Fibroblast of lung (primary cell): ENCODE measurements at places on chromosomes 16 and 17. TPM values are rescaled to one million over a fixed set of nuclear protein-coding genes. Genes with fewer than 3 reads are reported as not detected.

GRCh38 chr16:931626-932500 lies 38.9 kb downstream of the LMF1 start:
- no peak for DNase-seq
- H3K27ac ChIP-seq, result no peak overlapping the region
- H3K36me3 ChIP-seq, result no peaks in the 10 kb centered on the region
- no peak overlapping the region for H3K4me3 ChIP-seq

Gene TNFRSF13B
- not detected in 2 replicates for polyA plus RNA-seq

- no peak for DNase-seq
- H3K36me3 ChIP-seq, result peaks cover 2% of the 10 kb centered on the region
- no peaks in the 10 kb centered on the region for H3K27me3 ChIP-seq
- no peak overlapping the region for H3K4me3 ChIP-seq
Observed at GRCh38 chr16:10983159-10983558, 38.8 kb downstream of the CLEC16A start.

DNA sequence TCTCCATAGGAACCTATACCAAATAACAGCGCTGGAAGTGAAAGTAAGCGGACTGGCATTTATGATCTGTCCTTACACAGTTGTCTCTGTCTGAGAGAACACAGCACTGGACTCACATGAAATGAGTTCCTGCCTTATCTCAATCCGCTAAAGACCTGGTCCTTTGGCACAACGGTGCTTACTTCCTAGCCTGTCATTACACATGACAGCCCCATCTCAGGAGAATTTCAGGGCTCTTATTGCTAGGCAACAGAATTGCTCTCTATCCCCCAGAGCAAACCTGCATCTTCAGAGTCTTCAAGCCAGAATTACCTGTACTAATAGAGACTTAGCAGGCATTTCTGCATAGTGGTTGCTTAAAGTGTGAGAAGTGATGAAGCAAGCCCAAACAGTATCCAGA lies 4.3 kb downstream of the KCNJ2 start:
- no peak for DNase-seq
- H3K27me3 ChIP-seq, result no peaks in the 10 kb centered on the region
- H3K4me3 ChIP-seq, result no peak overlapping the region
- H3K36me3 ChIP-seq, result peaks cover 3% of the 10 kb centered on the region
- peaks cover 2% of the 10 kb centered on the region for H3K4me1 ChIP-seq

Gene MYOCD
- polyA plus RNA-seq, result 0.10 and 0.99 TPM in 2 replicates

GRCh38 chr17:44120851-44121605 lies 2.4 kb downstream of the HDAC5 start:
- no peak overlapping the region for H3K4me3 ChIP-seq
- H3K27me3 ChIP-seq, result no peaks in the 10 kb centered on the region
- peaks cover 3% of the 10 kb centered on the region for H3K4me1 ChIP-seq
- peaks cover 3% of the 10 kb centered on the region for H3K36me3 ChIP-seq
- H3K27ac ChIP-seq, result no peak overlapping the region

Gene CCL3
- polyA plus RNA-seq, result not detected in 2 replicates

DNA sequence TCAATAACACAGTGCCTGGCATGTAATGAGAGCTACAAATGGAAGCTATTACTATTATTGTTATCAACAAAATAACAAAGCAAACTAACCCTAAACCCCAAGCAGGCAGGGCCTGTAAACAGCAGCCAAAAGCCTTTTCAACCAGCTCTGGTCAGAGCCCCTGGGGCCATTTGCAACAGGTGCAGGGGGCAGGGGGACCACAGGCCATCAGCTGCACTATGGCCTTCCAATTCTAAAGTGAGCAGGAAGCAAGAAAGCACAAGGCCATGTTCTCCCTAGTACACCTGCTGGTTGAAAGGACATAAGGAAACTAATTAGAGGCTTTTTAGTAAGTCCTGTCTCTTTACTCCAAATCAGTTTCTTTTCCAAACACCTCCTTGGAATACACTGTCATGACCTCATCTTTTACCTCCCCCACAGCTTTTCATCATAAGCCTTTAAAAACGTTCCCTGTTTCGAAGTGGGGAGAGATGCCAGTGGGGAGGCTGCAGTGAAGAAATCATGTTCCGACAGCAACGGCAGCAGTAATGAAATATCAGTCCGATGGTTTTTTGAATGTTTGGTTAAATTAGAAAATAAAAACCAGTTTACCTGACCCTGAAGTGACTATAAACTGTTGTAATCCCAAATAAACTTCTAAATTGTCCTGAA lies 68.4 kb upstream of the GSG1L start:
- H3K27ac ChIP-seq, result no peak overlapping the region
- no peaks in the 10 kb centered on the region for H3K27me3 ChIP-seq
- DNase-seq, result no peak
- no peaks in the 10 kb centered on the region for H3K4me1 ChIP-seq
- H3K36me3 ChIP-seq, result peaks cover 27% of the 10 kb centered on the region

- no peak overlapping the region for H3K4me3 ChIP-seq
- DNase-seq, result no peak
- H3K27me3 ChIP-seq, result no peaks in the 10 kb centered on the region
Observed at GRCh38 chr16:67940446-67941089, 3.4 kb downstream of the LCAT start.

DNA sequence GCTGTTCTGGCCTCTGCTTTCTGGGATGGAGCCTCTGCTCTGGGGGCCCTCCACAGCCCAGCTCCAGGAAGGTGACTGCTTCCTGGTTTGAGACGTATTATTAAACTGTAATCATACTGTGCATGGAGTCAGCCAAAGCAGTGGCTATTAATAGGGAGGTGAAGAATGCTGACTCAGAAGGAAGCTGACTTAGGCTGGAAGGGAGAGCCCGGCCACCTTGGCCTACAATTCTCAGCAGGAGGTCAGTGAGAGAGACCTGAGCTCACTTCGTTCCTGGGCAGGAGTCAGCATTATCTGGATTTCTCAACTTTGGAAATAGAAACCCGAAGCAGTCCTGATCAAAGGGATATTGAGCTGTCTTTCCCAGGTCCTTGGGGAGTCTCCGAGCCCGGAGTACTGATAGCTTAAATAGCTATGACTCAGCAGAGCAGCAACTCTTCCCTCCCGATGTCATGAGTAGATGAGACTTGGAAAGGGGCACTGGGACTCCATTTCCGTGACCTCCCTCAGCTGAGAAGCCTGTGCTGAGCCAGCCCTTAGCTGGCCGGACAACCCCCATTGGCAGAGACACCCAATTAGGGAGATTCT lies 91.8 kb downstream of the YPEL2 start:
- H3K36me3 ChIP-seq, result no peaks in the 10 kb centered on the region
- peaks cover 11% of the 10 kb centered on the region for H3K4me1 ChIP-seq
- no peaks in the 10 kb centered on the region for H3K27me3 ChIP-seq
- no peak overlapping the region for H3K27ac ChIP-seq
- DNase-seq, result peak; percentile 57
- H3K4me3 ChIP-seq, result no peak overlapping the region

DNA sequence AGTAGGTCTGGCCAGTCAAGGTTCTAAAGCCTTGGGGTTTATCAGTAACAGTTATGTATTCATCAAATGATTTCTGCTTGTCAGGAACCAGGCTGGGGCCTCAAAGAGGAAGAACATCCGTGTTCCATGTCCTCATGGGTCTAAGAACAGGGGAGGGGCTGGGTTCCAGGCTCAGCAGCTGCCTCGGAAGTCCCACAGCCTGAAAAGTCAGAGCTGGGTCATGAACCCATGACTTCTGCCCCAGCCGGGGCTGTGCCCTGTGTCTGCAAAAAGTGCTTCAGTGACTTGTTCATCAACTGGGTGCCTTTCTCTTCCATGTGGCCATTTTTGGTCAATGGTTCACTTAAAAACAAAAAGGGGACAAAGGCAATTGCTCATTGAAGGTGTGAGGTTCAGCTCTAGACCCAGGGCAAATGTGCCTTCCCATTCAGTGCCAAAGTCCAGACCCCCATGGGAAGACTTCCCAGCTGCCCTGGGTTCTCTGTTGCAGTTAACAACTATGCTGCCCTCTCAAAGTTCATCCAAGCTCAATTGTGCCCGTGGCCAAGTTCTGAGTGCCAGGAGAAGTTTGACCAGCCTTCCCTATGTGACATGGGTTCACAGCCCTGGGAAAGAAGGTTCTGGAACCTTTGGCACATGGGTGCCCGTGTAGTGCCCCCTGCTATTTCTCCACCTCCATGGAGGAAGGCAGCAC lies 18.5 kb downstream of the TBKBP1 start:
- peaks cover 33% of the 10 kb centered on the region for H3K27me3 ChIP-seq
- no peak overlapping the region for H3K4me3 ChIP-seq
- no peak for DNase-seq

Gene RAB40B
- 3.3 and 5.9 TPM in 2 replicates for polyA plus RNA-seq

Gene CHST5
- 0.02 TPM in 1 of 2 replicates, not detected in the other for polyA plus RNA-seq

Gene DLX4
- not detected in 2 replicates for polyA plus RNA-seq

Gene UTS2R
- polyA plus RNA-seq, result not detected in 2 replicates

- no peaks in the 10 kb centered on the region for H3K27me3 ChIP-seq
- no peaks in the 10 kb centered on the region for H3K4me1 ChIP-seq
- DNase-seq, result peak; percentile 82
- peak within 1 kb of the TSS; percentile 40 for H3K4me3 ChIP-seq
- H3K27ac ChIP-seq, result no peak within 1 kb of the TSS
Observed at GRCh38 chr17:42287977-42288802, at the start of gene STAT5A. Gene STAT5A, plus strand, starts transcription at chr17:42288498. Its CDS starts 914 bp downstream, at chr17:42289412.

GRCh38 chr16:89720813-89721545 lies at the start of the genes VPS9D1 and ZNF276:
Gene VPS9D1, minus strand, starts transcription at chr16:89720898. Its CDS starts 37 bp downstream, at chr16:89720861.
Gene ZNF276, plus strand, starts transcription at chr16:89721537. Its CDS starts 104 bp downstream, at chr16:89721641.
- H3K4me3 ChIP-seq, result peak within 1 kb of the TSS; percentile 83
- peaks cover 12% of the 10 kb centered on the region for H3K36me3 ChIP-seq
- H3K27ac ChIP-seq, result peak within 1 kb of the TSS; percentile 75
- peaks cover 20% of the 10 kb centered on the region for H3K4me1 ChIP-seq
- peak; percentile 75 for DNase-seq
- no peaks in the 10 kb centered on the region for H3K27me3 ChIP-seq

GRCh38 chr17:37506678-37507077 lies 17.0 kb downstream of the DUSP14 start:
- peaks cover 12% of the 10 kb centered on the region for H3K36me3 ChIP-seq
- H3K27ac ChIP-seq, result no peak overlapping the region
- no peak overlapping the region for H3K4me3 ChIP-seq
- no peaks in the 10 kb centered on the region for H3K27me3 ChIP-seq
- DNase-seq, result peak; percentile 46

GRCh38 chr17:65598746-65599145 lies 37.3 kb upstream of the AXIN2 start:
- no peak overlapping the region for H3K4me3 ChIP-seq
- no peaks in the 10 kb centered on the region for H3K4me1 ChIP-seq
- no peaks in the 10 kb centered on the region for H3K27me3 ChIP-seq

DNA sequence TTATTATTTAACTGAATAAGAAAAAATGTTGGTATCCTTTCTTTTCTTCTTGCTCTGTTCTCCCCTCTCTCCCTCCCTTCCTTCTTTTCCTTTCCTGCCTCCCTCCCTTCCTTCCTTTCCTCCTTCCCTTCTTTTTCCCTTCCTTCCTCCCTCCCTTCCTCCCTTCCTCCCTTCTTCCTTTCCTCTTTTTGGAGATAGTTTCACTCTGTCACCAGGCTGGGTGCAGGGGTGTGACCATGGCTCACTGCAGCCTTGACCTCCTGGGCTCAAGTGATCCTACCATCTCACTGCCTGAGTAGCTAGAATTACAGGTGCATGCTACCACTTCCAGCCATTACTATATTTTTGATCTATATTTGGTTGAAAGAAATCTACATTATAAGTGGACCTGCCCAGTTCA lies 5.7 kb upstream of the RUSF1 start:
- no peaks in the 10 kb centered on the region for H3K27me3 ChIP-seq
- H3K4me3 ChIP-seq, result no peak overlapping the region
- H3K27ac ChIP-seq, result no peak overlapping the region
- no peaks in the 10 kb centered on the region for H3K4me1 ChIP-seq

DNA sequence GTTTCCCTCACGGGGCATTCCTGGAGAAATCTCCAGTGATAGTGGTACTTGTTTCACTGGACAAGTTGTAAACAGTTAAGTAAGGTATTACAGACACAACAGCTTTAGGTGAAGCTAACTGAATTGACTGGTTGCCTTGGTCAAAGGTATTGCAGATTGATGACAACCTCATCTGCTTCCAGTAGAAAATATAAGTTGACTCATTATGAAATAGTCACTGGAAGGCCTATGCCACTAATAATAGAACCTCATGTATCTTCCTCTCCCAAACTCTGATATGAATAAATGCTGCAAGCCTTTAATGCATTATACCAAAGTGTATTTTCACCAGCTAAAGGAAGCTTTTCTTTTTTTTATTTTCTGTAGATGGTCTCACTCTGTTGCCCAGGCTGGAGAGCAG lies 44.8 kb downstream of the GLG1 start:
- H3K36me3 ChIP-seq, result no peaks in the 10 kb centered on the region
- H3K4me3 ChIP-seq, result no peak overlapping the region
- H3K27me3 ChIP-seq, result no peaks in the 10 kb centered on the region
- no peaks in the 10 kb centered on the region for H3K4me1 ChIP-seq
- DNase-seq, result no peak

DNA sequence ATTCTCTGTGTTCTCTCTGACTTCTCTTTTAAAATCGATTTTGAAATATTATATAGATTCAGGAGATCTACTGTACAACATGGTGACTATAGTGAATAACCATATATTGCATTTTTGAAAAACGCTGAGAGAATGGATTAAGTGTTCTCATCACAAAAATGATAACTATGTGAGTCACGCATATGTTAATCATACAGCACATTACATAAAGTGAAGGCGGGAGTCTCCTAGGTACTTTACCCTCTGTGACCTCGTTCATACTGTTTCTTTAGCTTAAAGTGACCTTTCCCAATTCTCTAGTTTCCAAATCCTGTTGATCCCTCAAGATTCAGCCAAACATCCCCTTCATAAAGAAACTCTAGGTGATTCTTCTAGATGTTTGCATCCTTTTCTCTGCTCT lies 3.1 kb upstream of the KRTAP3-2 start:
- no peak overlapping the region for H3K4me3 ChIP-seq
- no peaks in the 10 kb centered on the region for H3K4me1 ChIP-seq
- H3K27ac ChIP-seq, result no peak overlapping the region
- no peaks in the 10 kb centered on the region for H3K27me3 ChIP-seq
- H3K36me3 ChIP-seq, result no peaks in the 10 kb centered on the region

GRCh38 chr17:7651665-7652387 lies 1.1 kb downstream of the ATP1B2 start:
- peaks cover 2% of the 10 kb centered on the region for H3K4me1 ChIP-seq
- DNase-seq, result no peak
- no peaks in the 10 kb centered on the region for H3K36me3 ChIP-seq
- H3K27ac ChIP-seq, result no peak overlapping the region

DNA sequence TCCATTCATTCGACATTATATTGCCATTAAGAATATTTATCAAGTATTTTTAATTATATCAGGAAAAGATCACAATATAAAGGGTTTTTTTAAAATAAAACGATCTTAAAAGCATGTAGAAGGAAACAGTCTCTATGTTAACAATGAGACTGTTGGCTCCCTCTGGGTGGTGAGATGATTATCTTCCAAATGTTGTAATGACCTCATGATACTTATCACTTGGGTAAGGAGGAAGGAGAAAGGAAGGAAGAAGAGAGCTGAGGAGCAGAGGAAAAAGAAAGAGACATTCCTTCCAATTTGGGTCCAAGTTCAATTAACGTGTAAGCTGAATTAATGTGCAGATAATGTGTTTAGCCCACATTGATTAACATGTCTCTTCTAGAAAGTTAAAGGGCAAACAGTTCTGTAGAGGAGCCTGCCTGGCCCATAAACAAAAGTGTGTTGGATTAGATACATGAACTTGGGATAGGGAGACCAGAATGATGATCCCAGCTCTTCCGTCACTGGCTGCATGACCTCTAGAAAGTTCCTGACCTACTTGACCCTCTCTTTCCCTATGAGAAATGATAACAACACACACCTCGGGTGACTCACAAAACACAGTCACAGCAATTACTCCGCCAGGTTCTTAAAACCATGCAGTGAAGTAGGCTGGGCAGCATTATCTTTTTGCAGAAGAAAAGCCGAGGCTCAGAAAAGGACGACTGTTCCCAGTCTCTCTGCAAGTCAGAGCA lies 32.0 kb downstream of the PIMREG start:
- H3K4me1 ChIP-seq, result no peaks in the 10 kb centered on the region
- H3K36me3 ChIP-seq, result no peaks in the 10 kb centered on the region
- H3K4me3 ChIP-seq, result no peak overlapping the region
- H3K27me3 ChIP-seq, result peaks cover 9% of the 10 kb centered on the region
- no peak for DNase-seq

Gene KRTAP3-2
- polyA plus RNA-seq, result not detected in 2 replicates

Gene SPN
- polyA plus RNA-seq, result 0.01 and 0.05 TPM in 2 replicates
